ENCODE measurements at places on chromosomes 2 and 18.

GRCh38 chr2:241522477-241522876 is 14.1 kb upstream of the STK25 start:
- no peak for DNase-seq

DNA sequence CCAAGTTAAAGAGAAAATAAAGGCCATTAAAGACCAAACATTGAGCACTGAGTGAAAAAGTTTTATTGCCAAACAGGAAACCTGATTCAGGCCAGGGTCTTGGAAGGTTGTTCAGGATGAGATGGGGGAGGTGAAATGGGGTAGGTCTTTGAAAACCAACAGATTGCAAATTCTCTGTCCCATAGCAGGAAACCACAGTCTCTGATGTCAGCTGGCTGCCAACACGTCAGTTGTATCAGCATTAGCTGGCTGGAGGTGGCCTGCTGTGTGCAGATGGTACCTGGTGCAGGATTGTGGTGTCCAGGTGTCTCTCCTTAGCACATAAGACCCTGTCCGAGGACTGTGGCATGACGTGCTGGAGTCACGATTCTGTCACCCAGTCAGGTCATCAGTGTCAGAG is 106.3 kb downstream of the MSH2 start:
- DNase-seq, result no peak

DNA sequence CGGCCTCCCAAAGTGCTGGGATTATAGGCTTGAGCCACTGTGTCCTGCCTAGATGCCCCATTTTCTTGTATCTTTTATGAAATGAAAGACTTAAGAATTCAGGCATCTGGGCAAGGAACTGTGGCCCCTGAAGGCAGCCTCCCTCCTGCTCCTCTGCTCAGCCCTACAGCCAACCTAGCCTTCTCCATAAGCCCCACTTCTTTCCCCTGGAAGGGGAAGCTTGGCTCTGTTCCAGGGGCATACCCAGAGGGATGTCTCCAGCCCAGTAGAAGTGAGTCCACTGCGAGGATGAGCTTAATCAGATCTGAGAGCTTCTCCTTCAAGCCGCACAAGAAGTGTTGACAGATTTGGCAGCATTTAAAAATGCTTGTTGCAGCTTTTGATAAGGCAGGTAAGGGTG is 39.7 kb downstream of the RHOB start:
- no peak for DNase-seq

DNA sequence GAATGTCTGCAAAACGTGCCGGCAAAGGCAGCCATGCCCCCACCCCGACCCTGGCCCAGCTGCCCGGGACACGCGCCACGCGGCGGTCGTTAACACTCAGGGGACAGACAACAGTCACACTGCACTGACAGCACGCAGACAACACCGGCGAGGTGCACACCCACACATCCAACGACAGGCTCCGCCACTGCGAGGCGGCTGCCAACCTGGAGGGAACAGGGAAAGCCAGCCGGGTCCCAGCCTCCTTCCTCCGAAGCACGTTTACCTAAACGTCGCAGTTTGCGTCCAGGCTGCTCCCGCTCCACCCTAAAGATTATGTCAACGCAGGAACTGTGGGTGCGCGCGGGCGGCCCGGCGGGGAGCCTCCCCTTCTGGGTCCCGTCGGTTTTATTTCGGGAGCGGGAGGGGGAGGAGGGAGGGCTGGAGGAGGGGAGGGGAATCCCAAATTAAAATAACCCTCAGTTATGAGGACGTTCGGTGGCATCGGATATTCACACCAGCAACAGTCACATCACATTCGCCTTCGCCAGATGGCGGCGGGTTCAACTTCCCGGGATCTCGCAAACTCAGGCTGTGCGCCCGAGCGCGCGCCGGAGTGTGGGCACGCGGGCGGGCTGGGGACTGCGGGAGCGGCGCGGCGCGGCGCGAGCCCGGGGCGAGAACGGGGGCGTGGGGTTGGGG is 644 bp downstream of the PTGR3 start:
- peak; percentile 19 for DNase-seq

- no peak for DNase-seq
These were observed 58.9 kb downstream of the TRPM8 start for GRCh38 chr2:233976087-233976486.

DNA sequence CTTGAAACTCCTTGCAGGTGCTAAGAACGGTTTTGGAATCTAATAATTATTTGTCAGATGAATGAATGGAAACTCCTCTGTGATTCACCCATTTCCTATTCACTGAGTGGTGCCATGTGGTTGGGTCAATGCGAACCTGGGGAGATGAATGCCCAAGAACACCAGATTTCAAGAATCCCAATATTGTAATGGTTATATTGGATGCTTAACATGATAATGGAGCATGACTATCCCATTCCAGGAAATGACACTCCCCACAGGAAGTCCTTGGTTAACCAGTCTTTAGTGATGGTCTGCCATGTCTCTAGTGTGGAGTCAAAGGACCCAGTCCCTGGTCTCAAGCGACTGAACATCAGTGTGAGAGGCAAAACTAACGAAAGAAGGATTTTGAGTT is 67.9 kb upstream of the ST3GAL5 start:
- DNase-seq, result no peak
